ENCODE measurements at places on chromosomes 1 and 21.
A peak's percentile ranks its signal among the peaks of the same experiment; 100 is the strongest.

DNA sequence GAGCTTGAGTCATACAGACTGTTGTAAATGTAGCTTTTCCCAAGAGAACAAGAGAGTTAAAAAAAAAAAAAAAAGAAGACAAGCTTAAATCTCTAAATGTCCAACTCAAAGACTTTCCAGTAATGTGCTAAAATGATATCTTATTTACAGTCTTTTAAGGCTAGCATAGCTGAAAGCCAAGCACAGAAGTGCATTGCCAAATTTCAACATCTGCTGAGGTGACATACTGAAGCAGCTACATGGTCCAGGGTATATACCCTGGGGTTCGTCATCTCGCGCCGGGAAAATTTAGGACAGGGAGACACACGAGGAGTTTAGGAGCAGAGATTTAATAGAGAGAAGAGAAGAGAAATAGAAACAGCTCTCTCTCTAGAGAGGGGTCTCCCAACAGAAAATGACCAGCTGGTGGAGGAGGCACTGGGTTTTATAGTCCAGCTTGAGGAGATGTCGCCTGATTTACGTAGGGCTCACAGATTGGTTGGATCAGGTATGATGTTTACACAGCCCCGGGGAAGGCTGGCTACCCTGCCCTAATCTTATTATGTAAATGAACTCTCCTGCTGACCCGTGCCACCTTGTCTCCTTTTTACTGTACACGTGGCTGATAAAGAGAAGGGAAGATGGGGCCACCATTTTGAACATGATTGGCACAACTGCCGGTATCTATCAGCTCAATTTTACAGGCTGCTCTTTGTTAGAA lies 172.7 kb downstream of the TRIM33 start:
- DNase-seq: no peak

DNA sequence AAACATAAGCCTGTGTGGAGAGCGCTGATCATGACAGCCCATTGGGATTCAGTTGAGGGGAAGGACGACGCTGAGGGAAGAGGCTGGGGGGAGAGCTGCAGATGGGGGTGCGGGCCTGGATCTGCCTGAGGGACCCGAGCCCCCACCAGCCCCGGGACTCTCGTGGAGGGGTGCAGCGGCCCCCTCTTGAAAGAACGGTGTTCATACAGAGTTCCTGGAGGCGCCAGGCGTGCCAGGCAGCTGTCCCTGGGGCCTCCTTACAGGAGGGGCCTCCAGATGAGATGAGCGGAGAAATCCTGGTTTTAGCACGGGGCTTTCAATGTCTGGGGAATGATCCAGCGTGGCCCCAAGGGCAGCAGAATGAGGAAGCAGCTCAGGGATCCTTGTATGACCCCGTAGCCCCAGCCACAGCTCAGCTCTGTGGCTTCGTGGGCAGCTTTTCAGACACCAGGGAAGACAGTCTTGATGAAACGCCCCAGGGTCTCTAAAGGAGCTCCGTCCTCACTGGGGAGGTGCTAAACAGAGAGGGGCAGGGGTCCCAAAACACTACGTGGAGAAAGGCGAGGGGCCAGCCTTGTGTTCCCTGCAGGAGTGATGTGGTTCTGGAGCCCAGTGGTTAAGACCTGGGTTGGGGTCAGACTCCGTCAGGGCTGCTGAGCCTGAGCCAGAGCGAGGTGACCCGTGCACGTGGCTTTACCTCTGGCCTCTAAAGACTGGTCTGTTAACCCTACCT lies 7.2 kb upstream of the DSCAM start:
- no peak for DNase-seq

- no peak for DNase-seq
Observed at GRCh38 chr1:116257341-116257767, 115.7 kb upstream of the ATP1A1 start.

DNA sequence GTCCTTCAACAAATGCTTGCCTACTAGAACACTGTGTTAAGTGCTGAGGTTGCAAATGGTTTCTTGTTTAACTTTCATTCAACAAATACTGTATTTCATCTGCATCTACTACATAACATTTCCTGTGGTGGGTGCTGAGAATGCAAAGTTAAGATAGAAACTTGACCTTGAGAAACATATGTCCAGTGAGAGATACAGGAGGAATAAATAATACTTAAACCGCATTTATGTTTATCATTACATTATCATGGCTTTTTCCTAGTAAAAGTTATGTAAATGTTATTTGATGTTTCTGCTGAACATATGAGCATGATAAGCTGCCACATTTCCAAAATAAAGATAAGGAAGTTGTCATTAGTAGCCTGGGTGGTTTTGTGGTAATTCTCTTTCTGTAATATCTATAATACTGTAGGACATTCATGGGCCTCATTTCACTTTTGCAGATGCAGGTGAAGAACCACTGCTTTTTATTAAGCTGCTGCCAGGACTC lies 590.4 kb downstream of the PLPP3 start:
- no peak for DNase-seq

DNA sequence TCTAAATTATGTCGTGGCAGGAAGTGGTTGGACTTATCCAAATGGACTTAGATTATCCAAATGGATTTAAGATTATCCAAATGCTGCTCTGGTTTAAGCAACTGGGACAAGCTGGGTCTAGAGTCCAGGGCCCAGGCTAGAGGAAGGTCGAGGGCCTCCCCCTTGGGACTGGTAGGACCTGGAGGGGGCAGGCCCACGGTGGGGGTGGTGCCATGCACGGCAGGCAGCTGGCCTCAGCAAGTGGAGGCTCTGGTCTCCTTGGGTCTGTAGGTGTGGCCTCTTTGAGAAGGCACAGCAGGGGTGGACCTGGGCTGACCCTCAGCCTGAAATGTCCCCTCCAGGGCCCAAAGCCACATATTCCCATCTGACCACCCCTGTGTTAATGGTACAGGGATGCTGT lies 29.8 kb downstream of the PADI6 start:
- no peak for DNase-seq

DNA sequence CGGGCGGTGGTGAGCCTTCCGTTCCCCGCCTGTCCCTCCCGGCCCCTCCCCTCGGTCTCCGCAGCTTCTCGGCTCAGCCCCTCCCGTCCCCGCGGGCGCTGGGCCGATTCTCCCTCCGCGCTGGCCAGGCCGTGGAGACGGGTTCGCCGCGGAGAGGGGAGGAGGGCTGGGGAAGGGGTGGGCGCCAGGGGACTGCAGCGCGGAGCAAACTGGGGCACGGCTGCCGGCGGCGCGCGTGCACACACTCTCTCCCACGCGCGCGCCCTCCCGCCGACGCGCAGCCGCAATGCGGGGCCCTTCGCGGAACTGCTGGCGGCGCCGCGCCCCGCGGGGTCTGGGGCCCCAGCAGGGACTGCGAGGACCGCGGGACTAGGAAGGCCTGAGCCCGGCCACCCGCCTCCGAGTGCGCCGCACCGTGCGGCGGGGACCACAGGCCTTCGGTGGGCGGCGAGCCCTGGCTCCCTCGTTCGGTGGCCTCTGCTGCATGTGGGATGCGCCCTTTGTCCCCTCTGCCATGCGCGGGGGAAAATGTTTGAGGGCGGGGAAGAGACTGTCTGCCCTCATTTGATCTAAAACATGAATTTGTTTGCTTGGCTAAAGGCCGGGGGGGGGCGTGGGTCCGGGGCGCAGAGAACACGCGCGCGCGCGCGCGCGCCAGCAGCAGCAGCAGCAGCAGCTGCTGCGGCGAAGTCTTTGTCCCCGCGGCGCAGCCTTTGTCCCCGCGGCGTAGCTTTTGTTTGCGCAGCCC lies 90.7 kb upstream of the VAMP3 start:
- peak; percentile 62 for DNase-seq

- no peak for DNase-seq
Observed at GRCh38 chr21:44368711-44369446, 15.5 kb downstream of the TRPM2 start.

DNA sequence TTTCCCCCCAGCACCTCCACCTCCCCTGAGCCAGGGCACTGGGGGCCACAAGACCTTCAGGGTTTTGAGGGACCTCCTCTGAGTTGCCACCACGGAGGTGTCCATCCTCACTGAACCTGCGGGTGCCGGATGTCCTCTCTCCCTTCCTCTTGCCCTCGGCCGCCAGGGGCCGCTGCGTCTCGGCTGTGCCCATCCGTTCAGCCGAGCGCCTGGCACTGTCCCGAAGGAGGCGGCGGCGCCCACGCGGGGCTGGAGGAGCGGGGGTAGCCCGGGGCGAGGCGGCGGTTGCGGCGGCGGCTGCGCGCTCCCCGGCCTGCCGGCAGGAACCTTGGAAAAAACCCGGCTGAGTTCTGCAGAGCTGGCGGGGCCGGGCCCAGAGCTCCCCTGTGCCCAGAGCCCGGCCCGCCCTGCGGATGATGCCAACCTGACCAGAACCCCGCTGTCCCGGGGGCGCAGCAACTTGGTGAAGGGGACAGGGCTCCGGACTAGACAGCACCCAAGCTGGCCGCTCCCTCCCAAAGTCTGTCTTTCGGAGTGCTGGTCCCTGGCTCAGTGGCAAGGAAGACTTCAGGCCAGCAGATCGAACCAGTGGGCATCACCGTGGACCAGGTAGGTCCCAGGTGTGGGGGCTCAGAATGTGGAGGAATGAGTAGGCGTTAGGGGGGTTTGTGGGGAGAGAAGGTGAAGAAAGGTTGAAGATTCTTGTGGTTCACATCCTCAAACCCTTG lies 3.7 kb upstream of the PPM1J start:
- DNase-seq: peak; percentile 86

DNA sequence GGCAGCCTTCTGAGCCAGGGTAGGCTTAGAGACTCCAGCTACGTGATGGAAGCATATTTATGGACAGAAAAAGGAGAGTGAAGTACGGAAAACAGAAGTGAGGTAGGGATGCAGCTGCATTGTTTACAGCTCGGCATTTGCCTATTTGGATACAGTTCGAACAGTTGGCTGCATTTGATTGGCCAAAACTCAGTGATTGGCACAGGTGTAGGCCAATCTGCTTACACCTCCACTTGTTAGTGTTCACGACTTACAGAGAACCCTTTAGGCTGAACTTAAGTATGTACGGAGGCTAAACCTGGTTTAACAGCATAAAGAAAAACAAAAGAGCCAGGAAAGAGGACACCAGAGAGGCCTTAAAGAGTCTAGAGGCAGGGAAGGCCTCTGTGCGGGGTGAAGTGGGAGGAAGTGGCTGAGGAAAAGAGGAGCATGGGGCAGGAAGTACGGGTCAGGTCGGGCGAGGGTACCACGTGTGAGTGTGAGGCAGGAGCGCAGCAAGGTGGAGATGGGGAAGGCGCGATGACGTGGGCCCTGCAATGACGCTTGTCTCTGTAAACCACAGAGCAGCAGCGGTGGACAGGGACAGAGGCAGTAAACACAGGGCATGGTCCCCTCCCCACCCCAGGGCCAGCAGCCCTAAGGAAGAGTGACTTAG lies 32.0 kb downstream of the RSPH1 start:
- no peak for DNase-seq

- no peak for DNase-seq
Observed at GRCh38 chr1:109641861-109642260, 14.0 kb upstream of the GSTM4 start.
